PC-3 (cell line): ENCODE measurements at places on chromosomes 13 and 19.

- DNase-seq, result peak; percentile 70
Measured at GRCh38 chr13:23899555-23899954, 2.3 kb upstream of the C1QTNF9B start.

GRCh38 chr19:10836479-10837330 is 693 bp upstream of the TMED1 start:
- no peak for DNase-seq

- peak; percentile 25 for DNase-seq
Measured at GRCh38 chr19:12872255-12872654, 9.0 kb downstream of the DNASE2 start.

DNA sequence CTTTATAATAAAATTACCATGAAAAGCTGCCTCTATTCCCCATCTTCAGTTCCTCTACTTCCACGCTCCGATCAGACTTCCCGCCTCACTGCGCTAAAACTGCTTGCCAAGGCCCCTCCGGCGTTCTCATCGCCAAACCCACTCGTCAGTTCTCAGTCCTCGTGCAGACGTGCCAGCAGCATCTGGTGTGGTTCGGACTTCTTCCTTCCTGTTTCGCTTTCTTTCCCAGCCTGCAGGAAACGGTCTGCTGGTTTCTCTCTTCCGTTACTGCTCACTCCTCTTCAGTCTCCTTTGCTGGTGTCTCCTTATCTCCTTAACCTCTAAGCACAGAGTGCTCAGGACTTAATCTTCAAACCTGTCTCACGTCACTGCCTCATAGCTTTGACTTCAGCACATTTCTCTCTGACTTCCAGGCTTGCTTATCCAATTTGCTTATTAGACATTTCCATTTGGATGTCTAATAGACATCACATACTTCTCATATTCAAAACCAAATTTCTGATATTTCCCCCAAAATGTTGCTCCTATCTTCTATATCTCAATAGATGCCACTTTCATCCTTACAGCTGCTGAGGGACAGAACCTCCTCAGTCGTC is 40.3 kb downstream of the RCBTB2 start:
- no peak for DNase-seq

GRCh38 chr19:19642506-19643157 is 825 bp downstream of the GMIP start:
- peak; percentile 11 for DNase-seq

DNA sequence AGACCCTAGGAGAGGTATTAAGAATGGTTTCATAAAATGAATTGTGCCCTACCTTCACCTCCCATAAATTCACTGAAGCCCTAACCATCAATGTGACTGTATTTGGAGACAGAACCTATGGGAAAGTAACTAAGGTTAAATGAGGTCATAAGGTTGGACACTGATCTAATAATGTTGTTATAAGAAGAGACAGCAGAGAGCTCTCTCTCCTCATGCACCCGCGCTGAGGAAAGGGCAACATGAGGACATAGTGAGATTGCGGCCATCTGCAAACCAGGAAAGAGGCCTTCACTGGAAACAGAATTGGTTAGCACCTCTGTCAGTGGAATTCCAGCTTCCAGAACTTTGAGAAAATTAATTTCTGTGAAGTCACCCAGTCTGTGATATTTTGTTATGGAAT is 1396.1 kb upstream of the MIR17HG start:
- no peak for DNase-seq
